ENCODE measurements at places on chromosomes 16 and 17.

GRCh38 chr17:4789951-4790704, 1.4 kb downstream of the GLTPD2 start:
- DNase-seq, result peak; percentile 79

- peak; percentile 91 for DNase-seq
These were observed 1.2 kb downstream of the NGFR start for GRCh38 chr17:49496183-49496866.

- DNase-seq, result no peak
These were observed 25.7 kb downstream of the MMD start for GRCh38 chr17:55395803-55396505.

DNA sequence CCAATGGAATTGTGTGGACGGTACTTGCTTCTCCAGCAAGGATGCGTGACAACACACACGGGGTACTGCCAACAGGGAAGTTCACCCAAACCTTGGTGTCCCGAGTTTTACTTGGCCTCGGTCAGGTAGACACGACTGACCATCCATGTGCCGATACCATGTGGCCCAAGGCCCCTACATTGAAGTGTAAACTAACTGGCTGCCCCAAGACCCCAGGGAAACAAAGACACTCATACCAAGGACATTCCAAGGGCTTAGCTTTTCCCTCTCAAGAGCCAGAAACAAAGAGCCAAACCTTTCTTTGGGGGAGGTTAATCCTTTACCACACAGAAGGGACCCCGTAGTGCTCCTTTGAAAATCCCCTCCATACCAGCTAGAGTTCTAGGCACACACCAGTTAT, 215.9 kb upstream of the TNRC6C start:
- DNase-seq, result no peak

GRCh38 chr17:73586275-73586832, 57.9 kb downstream of the SDK2 start:
- no peak for DNase-seq

DNA sequence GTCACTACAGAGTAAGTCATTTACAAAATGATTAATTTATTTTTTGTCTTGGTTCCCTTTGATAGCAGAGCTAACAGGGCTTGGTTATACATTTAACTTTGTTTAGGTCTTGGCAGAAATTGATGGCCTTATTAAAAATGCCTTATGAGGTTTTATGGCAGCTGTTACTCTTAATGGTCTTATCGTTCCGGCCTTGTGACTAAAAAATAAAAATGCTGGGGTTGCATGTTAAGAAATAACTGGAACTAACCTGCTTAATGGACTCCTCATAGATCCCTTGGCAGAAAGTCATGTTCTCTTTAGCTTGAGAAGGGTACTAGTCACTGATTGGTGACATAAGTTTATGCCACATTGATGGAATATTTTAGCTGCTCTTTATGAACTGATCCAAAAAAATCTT, 18.3 kb downstream of the COX11 start:
- DNase-seq, result no peak

- no peak for DNase-seq
These were observed 997.8 kb upstream of the EEF2KMT start for GRCh38 chr16:6095414-6095813.

GRCh38 chr17:58818654-58819053, 63.0 kb downstream of the PPM1E start:
- DNase-seq, result no peak

DNA sequence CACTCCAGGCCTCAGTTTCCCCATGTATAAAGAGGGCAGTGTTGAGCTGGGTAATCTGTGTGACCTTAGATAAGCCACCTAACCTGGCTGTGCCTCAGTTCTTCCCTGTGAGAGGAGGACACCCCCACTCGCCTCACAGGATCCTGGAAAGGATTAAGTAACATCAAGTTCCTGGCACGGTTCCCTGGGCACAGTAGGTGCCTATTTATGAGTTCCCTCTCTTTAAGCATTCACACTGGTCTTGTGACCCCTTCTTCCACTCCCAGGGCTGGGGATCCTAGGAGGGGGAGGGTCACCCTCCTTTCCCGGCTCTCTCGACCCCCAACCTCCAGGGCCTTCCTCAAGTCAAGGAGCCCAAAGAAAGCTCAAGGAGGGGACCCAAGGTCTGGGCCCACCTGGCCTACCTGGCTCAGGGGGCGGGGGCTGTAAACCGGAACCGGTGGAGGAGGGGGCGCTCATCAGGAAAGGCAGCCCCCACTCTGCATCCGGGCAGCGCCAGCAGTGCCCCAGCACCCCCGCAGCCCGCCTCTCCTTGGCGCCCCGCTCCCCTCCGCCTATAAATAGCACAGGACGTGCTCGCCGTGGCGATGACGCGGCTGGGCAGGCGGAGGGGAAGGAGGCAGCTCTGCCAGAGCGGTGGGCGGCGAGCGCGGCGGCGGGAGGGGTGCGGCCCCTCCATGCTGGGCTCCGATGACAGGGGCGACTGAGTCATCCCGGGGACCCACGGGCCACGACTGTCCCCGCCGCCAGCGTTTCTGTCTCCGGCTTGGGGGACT, 9.4 kb downstream of the RPL19 start:
- peak; percentile 67 for DNase-seq

DNA sequence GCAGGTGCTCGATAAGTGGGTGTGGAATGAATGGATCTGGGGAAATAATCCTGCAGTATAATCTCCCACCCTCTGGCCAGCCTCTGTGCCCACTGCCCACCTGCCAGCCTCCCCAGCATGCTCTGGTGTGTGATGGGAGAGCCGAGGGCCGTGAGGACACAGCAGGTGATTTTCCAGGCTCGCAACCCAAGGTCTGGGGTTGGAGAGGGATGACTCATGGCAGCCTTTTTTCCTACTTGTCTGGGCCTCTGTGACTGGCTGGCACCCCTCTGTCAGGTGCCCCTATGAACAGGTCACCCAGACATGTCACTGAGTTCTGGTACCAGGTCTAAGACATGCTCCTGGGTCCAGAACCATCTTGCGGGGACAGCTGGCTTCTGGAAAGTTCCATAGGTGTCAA, 385.7 kb upstream of the TNRC6C start:
- no peak for DNase-seq

DNA sequence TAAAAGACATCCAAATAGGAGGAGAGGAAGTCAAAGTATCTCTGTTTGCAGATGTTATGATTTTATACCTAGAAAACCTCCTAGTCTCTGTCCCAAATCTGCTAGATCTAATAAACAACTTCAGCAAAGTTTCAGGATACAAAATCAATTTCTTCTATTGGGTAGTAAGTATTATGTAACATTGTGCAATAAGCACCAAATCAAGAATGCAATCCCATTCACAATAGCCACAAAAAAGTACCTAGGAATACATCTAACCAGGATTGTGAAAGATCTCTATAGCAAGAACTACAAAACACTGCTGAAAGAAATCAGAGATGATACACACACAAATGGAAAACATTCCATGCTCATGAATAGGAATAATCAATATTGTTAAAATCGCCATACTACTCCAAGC, 13.0 kb downstream of the NLRP1 start:
- DNase-seq, result no peak

GRCh38 chr17:40850293-40850972, 16.6 kb downstream of the KRT12 start:
- DNase-seq, result no peak

Data from stimulated activated effector memory CD8-positive, alpha-beta T cell treated with anti-CD3 and anti-CD28 coated beads, Interleukin-12 subunit alpha, Interleukin-12 subunit beta, amount 100 ng/mL, for 72 hours (primary cell).